NCI-H510A treated with DMSO at 0.1 percent for 48 hours (cell line): ENCODE measurements at places on chromosomes 1 and 21.

GRCh38 chr1:23638188-23638619, 53.4 kb upstream of the RPL11 start:
- DNase-seq: no peak

DNA sequence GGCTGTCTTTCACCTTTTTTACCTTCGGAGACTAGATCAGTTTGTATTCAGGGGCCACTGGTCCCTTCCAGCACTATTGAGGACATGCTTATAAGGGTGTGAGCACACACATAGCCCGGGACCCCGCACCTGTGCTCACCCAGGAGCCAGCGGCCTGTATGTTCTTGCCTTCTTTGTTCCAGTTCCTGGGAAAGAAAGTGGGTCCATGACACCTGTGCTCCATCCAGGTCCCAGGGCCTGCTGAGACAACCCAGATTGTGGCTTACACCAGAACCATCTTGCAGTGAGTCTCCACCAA, 207.8 kb downstream of the TOMM20 start:
- DNase-seq: no peak

- DNase-seq: peak; percentile 47
These were observed 216.3 kb downstream of the KIF26B start for GRCh38 chr1:245370905-245371581.

- no peak for DNase-seq
These were observed 72.3 kb upstream of the PALMD start for GRCh38 chr1:99573431-99574217.

GRCh38 chr1:175701590-175701989, 41.8 kb downstream of the TNR start:
- no peak for DNase-seq
